ENCODE measurements at places on chromosomes 1 and 21.

DNA sequence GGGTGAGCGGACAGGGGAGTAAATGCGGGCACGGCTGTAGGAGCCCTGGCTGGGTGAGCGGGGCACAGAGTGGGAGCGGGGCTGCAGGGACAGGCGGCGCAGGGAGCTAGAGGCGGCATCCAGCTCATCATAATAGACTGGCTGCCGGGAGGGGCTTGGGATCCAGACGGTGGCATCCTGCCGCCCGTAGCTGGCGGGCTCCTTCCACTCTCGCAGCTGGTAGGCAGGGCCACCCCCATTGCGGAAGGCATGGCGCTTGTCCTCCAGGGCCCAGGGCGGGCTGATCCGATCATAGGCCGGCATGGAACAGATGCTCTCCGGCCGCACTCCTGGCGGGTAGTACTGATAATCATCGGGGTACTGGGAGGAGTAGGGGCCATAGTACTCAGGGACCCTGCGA is 43.7 kb upstream of the GOLT1A start:
- DNase-seq = no peak

DNA sequence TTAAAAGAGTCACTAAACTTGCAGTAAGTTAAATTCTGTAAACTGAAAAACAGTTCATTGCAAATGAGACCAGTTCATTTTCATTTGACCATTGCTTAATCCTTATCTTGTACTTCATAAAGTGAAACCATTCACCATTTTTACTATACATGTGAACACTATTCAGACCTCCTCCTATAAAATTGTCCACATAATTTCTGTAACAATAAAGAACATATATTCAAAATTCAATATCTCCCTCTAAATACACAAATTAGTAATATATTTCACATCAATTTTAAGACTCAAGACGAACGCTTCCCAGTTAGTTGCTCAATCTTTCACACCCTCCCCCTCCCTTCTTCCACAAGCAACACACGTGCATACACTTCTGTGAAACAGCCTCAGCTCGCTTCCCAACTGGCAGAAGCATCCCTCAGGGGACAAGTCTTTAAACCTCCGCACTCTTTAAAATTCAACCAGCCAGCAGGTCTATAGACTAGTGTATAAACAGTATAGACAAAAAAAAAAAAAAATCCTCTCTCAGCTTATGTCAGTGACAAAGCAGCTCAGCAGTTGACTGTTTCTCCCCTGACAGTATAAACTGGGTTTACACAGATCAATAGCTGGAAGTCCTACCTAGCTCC is 99.6 kb downstream of the DENND1B start:
- DNase-seq = no peak

- no peak for DNase-seq
Measured at GRCh38 chr21:42434884-42435283, 31.2 kb downstream of the UBASH3A start.

DNA sequence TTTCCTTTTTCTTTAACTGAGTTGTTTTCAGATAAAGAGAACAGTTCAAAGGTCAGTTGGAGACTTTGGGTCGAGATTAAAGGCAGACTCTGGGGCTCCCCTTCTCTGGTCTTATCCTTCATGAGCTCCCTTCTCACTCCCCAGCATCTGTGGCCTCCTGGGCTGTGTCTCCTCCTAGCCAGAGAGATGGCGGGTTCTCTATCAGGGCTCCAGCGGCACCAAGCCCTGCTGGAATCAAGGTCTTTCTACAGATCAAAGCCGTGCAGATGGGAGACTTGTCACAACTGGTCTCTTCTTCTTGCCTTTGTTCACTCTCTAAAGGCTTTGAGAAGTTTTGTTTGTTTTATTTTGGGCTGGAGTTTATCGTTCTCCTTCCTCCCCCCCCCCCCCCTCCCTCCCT is 373.7 kb upstream of the C1orf174 start:
- DNase-seq = no peak

DNA sequence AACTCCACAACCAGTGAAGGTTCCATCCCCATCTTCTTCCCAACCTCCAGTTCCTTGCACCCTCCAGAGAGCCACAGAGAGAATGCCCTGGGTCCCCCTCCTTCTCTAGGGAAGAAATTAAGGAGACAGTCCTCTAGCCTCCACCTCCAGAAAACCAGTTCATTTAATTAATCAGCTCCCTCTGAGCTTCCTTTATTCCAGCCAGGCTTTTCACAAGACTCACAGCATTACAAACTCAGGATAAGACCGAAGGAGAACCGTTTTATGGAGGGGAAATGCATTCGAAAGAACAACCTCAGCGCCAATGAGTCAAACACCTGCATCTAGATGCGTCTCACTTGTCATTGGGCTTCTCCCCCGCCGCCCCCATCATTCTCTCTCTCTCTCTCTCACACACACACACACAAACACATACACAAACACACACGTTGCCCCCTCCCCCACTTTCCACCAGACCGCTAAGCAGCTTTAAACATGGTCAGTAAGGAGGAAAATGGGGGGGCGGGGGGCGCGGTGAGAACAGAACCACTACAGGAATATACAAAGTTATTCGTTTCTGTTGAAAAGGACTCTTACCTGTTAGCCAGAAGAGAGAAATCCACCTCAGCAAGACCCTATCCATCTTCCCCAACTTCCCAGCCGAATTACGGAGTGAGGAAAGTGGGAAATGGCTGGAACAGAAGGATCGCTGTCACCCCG is 544 bp downstream of the ILDR2 start:
- DNase-seq = peak; percentile 67

DNA sequence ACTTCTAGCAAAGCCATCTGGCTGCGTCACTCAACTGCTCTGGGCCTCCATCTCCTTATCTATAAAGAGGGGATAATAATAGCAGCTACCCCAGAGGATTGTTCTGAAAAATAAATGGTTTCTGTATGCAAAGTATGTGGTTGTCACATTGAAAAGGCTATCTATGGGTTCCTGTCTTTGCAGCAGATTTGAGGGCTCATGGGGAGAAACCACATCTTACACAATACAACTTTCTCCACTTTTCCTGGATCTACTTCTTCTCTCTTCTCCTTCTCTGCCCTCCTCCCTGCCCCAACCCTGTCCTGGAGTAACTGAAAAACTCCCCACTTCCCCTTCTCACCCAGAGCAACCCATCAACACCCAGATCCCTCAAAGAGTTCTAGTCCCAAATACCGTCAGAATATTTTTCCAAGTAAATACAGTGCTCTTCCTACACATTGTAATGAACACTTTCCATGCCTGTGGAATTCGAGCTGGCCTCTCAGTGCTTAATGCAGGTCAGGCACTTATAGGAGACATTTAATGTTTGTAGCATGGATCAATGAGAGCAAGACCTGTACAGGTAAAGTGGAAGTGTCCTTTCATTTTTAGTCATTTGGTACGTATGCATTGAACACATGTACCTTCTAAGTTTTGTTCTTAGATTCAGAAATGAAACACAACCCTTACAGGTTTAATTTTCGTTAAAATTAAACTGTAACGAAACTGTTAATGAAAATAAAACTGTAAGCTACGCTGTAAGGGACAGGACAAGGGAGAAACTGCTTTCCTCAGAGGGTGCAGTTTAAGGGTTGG is 131.9 kb downstream of the AK5 start:
- DNase-seq = no peak

DNA sequence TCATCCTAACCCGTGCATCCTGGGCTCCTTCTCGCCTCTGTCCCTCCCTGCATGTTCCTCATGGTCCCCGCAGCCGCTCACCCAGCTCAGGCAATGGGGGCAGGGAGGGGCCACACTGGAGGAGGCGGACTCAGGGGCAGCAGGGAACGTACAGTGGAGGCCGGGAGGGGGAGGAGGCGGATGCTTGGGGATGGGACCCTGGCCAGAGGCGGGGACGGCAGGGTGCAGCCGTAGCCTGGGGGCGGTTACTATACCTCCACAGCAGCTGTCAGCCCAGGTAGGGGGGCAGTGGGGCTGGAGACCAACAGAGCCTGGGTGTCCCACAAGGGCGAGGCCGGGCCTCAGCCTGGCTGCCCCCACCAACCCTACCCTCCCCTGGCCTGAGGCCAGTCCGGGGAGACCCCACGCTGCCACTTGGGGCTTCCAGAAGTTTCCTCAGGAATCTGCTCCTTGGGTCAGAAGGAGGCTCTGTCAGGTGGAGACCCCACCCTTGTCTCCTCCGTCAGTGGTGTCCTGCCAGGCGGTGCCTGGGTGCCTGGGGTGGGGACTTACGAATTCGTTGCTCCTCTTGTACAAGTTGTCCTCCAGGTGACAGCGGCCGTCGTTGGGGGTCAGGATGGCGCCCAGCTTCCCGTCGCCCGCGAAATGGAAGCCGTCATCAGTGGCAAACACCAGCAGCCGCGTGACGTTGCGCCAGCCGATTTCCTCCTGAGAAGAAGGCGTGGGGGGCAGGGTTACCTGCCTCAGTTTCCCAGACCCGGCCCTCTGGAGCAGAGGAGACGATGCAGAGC is 20.7 kb downstream of the ITGB2 start:
- no peak for DNase-seq

DNA sequence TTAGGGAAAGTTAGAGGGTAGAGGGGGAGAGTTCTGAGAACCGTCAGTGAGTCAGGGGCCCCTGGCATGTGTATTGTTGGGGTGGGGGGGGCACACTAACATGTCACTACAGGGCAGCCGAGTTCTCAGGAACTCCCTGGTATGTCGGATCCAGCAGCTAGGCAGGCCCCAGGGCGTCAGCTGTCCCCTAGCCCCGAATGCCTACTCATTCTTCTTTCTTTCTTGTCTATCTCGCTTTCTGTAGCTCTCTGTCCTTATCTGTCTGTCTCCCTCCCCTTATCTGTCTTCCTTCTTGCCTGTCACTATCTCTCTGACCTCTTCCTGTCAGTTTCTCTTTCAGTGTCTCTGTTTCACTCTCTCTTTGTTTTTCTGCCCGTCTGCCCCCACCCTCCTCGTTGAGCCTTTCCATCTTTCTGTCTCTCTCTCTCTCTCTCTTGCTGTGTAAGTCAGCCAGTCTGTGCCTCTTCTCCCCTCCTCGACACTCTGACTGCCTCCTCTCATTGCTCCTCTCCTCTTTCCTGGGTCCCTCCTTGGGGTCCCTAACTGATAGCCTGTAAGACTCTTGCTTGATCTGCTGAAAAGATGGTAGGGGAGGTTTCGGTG is 2.4 kb downstream of the NTRK1 start:
- peak; percentile 72 for DNase-seq

DNA sequence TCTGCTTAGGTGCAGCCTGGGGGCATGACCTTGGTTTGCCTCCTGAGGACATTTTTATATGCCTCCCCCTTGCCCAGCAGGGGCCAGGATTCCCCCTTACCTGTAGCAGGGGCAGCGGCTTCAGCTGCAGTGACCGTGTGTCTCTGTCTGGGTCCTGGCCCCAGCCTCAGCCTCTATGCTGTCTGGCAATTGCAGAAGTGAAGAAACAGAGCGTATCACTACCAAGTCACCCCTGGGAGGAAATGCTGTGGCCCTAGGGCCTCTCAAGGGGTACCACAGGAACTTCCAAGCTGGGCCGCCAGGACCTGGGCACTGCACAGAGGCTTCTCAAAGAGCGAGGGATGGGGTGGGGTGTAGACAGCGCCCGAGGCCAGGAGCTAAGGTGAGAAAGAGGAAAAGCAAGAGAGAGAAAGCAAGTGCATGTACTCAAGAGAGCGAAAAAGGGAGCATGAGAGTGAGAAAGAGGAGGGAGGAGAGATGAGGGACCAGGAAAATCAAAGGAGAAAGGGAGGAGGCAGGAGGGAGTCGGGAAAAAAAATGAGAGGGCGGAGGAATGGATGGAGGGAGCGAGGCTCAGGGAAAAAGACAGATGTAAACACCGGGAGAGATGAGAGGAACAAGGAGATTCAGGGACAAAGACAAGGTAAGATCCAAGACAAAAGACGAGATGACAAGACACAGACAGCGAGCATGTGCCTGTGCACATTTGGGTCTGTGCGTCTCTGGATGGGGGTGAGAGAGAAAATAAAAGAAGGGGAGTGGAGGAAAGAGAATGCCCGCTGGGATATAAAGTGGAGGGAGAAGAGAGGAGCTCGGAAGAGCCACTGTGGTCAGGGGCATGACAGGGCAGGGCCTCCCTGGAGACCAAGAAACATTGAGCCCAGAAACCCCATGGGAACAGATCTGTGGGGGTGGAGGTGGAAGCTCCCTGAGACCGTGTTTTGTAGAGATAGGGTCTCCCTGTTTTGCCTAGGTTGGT is at the start of gene PTAFR:
Gene PTAFR (minus strand): TSS at position 199 of the 979 bp plus-strand sequence. CDS start 25,669 bp downstream, outside the sequence.
- DNase-seq = no peak

GRCh38 chr1:52659356-52659755 is 26.4 kb downstream of the SHISAL2A start:
- DNase-seq = peak; percentile 66

DNA sequence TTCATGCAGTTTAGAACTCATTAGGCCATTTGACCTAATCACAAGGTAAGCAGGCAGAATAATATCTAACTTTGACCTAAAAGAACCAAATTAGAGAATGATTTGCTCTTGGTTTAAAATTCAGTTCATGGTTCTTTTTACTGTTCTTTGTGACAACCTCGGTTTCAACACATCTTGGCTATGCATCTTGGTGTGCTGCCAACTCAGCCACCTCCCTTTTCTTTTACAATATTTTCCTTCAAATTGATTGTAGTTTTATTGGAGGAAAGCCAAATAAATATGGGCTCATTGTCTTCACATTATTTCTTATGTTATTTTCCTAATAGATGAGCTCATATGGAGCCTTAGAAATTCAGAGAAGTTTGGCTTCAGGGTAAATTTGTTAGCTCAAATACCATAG is 338.3 kb downstream of the SIPA1L2 start:
- DNase-seq = no peak

GRCh38 chr1:33436557-33437285 is 5.8 kb upstream of the PHC2 start:
- DNase-seq = no peak

DNA sequence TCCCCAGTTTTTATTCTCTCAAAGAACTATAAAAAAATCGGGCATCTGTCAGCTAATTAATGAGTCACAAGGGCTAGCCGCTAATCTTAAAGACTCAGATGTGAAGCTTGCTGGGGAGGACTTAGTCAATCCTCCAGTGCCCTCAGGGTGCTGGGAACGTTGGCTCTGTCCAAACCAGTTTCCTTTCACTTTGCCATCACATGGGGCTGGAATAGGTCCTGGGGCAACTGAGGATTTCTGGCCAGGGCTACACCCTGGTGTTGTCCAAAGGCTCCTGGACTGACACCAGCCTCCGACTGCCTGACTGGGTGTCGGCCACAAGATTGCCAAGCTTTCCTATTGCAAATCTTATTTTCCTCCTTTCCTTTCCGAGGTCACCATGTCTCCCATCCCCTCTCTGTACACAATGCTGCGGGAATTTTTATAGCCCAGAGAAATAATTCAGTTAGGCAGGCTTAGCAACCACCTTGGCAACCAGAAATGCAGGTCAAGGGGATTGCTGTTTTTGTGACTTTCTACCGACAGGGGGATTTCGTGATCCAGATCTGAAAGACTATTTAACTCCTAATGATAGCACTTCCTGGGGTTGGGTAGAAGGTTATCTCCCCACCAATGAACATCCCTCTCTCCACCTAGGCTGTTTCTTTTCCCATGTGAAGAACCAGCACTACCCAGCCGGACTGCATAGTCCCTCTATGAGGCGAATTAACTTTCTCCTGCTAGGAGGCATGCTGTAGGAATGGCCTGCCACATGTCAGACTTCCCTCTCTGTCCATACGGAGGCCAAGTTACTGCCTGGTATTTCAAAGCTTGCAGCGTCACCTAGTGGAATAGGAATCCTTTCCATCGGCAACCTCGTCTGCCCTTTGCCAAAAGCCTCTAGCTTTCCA is 29.9 kb upstream of the CTBS start:
- no peak for DNase-seq

Data from activated CD8-positive, alpha-beta memory T cell treated with anti-CD3 and anti-CD28 coated beads, Interleukin-2, amount 50 U/mL, for 48 hours (primary cell).